Mesendoderm (in vitro differentiated cells): ENCODE measurements at places on chromosomes 6 and 20.

GRCh38 chr6:170360476-170360875, 53.9 kb downstream of the FAM120B start:
- H3K4me3 ChIP-seq: no peak overlapping the region
- no peaks in the 10 kb centered on the region for H3K27me3 ChIP-seq

GRCh38 chr6:10434235-10434634, 19.4 kb upstream of the TFAP2A start:
- peak; percentile 54 for DNase-seq
- no peaks in the 10 kb centered on the region for H3K27me3 ChIP-seq
- H3K4me1 ChIP-seq: peaks cover 3% of the 10 kb centered on the region
- no peaks in the 10 kb centered on the region for H3K36me3 ChIP-seq
- H3K4me3 ChIP-seq: no peak overlapping the region

- no peak overlapping the region for H3K27ac ChIP-seq
- H3K4me3 ChIP-seq: no peak overlapping the region
- DNase-seq: peak; percentile 84
- H3K27me3 ChIP-seq: no peaks in the 10 kb centered on the region
These were observed 45.4 kb upstream of the ECI2 start for GRCh38 chr6:4180652-4181255.

DNA sequence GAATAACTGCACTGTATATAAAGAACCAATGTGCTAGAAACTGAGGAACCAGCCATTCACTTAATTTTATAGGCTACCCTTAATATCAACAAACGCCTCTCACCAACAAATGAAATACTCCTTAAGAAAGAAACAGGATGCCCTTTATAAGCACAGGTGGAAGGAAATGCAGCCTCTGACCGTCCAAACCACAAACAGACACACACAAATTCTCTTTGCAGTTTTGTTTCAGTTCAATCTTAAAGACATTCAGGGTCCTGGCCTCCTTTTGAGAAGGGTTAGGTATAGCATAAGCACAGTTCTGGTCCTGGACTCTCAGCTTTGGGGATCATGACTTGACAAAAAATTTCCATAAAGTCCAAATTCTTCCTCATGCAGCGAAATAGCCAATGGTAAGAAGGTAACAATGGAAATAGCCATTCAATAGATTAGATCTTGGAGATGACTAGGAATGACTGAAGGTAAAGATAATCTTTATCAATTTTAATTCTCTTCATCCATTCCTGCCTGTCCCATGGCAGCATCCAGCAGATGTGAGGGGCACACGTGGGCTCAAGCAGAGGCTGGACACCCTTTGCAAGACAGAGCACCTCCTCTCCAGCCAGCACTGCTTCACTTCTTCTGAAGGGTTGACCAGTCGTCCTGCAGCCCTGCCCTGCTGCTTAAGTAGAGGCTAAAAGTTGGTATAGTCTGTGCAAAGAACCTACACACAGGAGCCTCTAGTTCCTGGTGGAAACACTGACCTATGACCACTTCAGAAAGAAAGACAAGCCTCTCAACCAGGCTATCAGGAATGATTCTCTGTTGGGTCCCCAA, 123.9 kb downstream of the CD83 start:
- no peaks in the 10 kb centered on the region for H3K36me3 ChIP-seq
- no peaks in the 10 kb centered on the region for H3K27me3 ChIP-seq
- H3K4me1 ChIP-seq: peaks cover 5% of the 10 kb centered on the region
- DNase-seq: no peak
- H3K27ac ChIP-seq: no peak overlapping the region

DNA sequence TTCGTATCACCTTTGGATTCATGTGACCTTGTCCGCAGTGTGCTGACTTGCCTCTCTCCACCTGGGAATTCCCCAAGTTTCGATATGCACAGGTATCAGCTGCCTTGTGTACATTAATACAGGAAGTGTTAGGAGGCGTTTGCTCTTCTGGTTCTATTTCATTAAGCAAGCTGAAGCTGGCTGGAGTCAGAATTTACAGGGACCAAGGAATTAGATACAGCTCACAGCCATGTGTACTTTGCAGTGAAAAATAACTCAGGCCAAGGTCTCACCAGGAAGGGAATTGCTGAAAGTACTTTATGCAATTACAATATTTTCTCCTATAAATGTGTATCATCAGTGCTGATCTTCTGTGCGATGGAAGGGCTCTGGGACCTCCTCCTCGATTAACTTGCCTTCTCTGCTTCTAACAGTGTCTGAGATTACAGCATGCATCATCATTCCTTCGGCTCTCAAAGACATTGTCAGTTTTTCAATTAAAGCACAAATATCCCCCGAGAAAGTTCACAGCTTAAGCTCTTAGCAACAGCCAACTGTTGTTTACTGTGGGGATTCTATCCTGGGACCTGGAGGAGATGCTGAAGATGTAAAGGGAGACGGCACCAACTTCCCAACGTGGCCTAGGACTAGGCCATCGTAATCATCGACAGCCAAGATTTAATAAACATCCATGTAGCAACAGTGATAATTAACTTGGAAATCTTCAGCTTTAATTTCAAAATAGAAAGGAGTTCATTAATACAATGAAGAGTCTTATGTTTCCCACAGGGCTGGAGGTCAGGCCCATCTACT, 13.8 kb upstream of the TIAM2 start:
- H3K36me3 ChIP-seq: no peaks in the 10 kb centered on the region
- no peak overlapping the region for H3K4me3 ChIP-seq
- no peaks in the 10 kb centered on the region for H3K4me1 ChIP-seq
- DNase-seq: peak; percentile 25
- H3K27ac ChIP-seq: no peak overlapping the region

- H3K27ac ChIP-seq: no peak overlapping the region
- H3K4me1 ChIP-seq: no peaks in the 10 kb centered on the region
- no peaks in the 10 kb centered on the region for H3K36me3 ChIP-seq
- no peak overlapping the region for H3K4me3 ChIP-seq
- no peak for DNase-seq
These were observed 6.7 kb downstream of the HLA-DQA1 start for GRCh38 chr6:32643904-32644303.
